ENCODE measurements at places on chromosomes 5 and 9.

GRCh38 chr5:112124788-112125187 is 294.3 kb downstream of the EPB41L4A start:
- DNase-seq, result no peak

DNA sequence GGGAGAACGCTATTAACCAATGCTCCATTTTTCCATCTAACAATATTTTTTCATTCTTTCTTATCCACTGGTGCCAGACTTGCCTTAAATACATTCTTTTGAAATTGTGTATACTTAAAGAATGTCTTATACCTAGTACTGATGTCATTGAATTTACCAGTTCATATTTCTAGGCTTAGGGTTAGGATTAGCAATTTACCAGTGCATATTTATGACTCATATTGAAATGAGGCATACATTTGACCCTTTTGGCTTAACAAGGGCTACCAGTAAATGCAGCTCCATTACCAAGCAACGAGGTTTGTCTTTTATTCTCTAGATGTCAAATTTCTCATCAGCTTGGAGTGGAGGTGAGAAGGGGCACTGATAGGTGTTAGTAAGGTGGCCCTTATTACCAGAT is 89.5 kb downstream of the CDH9 start:
- no peak for DNase-seq

DNA sequence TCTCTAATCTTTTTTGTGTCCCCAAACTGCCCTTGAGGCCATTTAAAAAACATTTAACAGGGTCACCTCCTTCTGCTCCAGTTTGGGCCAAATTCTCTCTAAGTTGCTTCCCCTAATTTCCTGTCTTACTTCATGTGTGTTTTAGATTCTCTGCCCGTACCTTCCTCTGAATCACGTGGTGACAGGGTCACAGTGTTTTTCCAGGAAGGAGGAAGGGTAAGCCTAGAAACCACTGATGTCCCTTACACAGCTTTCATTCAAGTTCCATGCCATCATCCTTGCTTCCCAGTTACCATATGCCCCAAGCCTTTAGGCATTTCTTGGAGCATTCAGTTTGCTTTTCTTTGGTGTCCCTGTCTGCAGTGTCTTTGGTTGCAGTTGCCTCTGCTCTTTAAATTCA is 42.4 kb upstream of the MACIR start:
- no peak for DNase-seq

DNA sequence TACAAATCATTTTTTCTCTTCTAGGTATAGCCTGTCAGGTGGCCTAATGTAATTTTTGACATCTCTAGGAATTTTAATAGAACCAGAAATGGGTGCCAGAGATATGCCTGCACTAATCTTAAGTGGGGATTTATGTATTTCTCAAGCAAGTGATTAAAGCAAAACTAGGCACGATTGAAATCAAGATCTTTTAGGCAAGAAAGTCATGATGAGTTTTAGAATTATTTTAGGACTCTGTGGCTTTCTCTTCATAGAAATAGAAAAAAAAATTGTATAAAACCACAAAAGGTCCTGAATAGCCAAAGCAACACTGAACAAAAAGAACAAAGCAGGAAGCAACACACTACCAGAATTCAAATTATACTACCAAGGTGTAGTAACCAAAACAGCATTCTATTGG is 952 bp upstream of the AMACR start:
- DNase-seq, result no peak

- DNase-seq, result no peak
Measured at GRCh38 chr9:72043576-72043975, 16.8 kb downstream of the C9orf57 start.

- DNase-seq, result no peak
Measured at GRCh38 chr9:91253488-91253887, 108.2 kb downstream of the AUH start.
